ENCODE measurements at places on chromosomes 4 and X.
A peak's percentile ranks its signal among the peaks of the same experiment; 100 is the strongest.

GRCh38 chrX:97334850-97335249 is 451.1 kb downstream of the RPA4 start:
- no peak for DNase-seq

- no peak for DNase-seq
Measured at GRCh38 chrX:30620980-30621618, 32.1 kb upstream of the GK start.

DNA sequence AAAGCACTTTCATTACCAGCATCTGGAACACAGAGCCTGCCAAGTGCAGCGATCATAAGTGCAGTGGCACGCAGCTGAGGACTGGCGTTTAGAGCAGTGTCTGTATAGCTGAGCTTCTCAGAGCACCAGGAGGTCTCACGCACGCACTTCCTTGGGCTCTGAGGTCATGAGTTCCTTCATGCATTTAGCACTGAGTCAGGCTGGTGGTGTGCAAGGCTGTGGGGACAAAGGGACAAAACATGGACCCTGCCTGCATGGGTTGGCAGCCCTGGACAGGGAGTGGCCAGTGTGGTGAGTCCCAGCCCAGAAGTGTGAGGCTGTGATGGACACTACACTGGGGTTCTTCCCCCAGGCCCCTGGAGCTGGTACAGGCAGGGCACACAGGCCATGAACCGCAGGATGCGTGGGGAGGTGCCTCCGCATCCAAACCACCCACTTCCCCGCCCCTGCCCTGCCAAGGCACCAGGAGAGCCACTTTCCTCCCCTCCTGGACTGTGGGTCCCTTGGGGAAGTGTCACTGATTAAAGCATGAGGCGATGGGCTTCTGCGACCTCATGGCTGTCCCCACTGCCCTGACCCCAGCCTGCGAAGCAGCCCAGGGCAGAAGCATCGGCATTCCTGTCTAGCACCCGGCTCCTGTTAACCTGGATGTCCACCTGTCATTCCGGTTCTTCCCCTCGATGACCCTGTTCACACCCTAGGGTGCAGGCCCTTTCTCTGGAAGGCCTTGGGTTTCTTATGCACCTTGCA is 37.2 kb upstream of the GPR78 start:
- DNase-seq: peak; percentile 14

DNA sequence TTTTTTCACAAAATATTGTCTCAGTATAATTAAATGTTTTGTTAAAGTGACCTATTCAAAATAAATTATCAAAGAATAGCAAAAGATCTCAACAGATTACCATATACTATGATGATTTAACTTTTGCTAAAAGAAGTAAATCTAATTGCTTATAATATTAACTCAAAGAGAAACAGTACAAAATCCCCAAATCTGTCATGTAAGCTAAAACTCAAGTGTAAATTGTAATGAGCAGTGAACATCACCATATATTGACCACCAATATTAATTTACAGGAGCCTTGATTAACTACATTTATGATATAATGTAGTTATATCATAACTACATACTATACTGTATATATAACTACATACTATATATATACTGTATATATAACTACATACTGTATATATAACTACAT is 174.4 kb downstream of the SLC39A8 start:
- no peak for DNase-seq

GRCh38 chr4:152972821-152973628 is 36.9 kb downstream of the FHDC1 start:
- DNase-seq: no peak

- DNase-seq: no peak
Measured at GRCh38 chr4:6217716-6218381, 17.5 kb upstream of the JAKMIP1 start.

GRCh38 chr4:143097751-143098150 is 87.0 kb upstream of the USP38 start:
- no peak for DNase-seq

DNA sequence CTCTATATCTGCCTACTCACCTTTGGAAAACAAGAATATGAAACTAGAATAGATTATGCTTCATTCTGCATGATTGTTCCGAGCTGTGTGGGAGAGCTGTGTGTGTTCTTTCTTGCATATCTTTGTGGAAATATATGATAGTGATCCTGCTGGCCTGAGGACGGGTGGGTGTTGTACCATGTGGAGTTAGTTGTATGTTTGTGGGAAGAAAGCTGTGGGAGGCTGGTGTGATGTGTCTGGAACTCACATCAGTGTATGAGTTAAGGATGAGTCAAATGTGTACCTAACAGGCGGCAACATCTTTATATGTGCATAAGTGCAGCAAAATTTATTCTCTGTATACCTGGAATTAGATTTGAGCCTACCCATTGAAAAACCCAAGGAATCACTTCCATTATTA is 208.1 kb upstream of the ADGRL3 start:
- no peak for DNase-seq

- DNase-seq: no peak
Measured at GRCh38 chr4:83418211-83418610, 37.4 kb downstream of the HELQ start.

- DNase-seq: no peak
Measured at GRCh38 chrX:12411831-12412230, 273.6 kb downstream of the FRMPD4 start.

DNA sequence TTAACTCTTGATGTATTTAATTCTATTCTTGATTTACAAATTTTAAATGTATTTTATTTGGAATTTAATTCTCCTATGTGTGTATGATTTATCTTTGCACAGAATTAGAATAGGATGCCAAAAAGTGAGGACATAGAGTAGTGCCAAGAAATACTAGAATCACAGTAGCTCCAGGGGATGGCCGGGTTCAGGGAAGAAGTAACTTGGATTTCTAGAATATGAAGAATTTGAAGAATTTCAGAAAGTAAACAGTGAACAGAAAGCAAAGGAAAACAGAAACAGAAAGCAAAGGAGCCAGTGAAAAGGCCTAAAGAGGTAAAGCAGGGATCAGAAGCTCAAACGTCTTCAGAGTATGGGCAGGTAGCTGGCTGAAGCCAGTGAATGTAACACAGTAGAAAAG is 1187.6 kb downstream of the RPA4 start:
- no peak for DNase-seq

DNA sequence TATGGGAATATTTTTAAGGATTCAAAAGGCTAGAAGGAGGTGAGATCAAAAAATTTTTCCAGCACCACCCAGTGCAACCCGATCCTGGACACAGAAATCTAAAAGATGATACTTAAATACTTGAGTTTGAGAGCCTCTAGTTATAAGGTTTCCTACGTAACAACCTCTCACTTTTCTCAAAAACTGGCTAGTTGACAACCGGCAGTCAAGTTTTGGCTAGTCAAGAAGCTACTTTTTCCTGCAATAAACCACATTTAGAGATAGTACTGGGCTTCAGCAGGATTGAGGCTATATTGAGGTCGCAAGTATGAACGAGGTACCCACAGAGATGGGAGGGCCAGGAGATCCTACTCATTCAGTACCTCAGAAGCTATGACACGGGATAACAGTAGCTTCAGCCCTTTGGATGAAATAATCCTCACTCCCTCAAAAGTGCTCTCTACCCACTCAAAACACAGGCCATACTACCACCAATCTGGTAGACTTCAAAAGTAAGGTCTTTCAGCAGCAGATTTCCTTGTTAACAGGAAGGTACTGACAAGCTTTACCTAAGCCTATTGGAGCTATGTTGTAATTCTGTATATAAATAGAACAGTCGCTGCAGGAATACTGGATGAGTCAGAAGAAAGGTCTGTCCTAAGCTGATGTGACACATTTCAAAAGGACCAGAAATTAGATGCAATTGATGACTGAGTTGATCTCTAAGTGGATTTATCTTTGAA is 1.5 kb upstream of the TSPAN5 start:
- DNase-seq: no peak

DNA sequence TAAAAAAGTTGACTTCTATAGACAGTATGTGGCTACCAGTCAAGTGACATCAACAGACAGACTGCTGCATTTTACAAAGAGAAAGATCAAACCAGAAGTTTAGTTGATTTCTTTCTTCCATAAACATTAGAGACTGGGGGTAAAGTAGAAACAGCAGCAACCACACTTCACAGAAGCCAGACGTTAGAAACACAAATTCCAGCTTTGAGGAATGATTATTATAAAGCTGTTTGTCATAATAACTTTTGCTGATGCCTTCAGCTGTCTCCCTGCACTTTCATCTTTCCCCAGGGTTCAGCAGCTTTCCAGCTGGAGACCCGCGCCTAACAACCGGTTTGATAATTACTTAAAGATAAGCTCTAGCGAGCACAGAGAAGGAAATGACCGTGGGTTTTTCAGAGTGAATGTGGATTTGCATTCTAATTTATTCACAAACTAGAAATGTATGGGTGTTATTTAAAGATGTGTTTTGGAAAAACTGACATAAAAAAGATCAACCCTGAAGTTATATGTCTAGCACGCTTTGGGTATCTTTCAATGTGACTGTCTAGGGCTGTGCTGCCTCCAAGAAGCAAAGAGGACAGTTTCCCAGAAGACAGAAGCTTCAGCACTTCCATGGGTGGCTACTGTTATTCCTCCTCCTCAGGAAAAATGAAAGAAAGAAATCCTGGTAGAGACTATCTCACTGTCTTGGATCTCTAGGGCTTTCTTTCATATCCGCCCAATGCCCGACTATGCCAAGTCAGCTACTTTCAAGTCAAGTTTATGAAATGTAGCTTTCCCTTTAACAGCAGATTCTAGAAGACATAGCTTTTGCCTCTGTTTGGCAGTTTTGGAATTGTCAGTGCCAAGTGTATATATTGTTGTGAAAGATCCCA is 15.0 kb upstream of the ENAM start:
- DNase-seq: peak; percentile 34

GRCh38 chr4:38013461-38014366 is 53.5 kb downstream of the PTTG2 start:
- DNase-seq: no peak

GRCh38 chrX:140672840-140673731 is 36.5 kb upstream of the LINC00632 start:
- no peak for DNase-seq

GRCh38 chr4:137794764-137795254 is 262.5 kb upstream of the PCDH18 start:
- DNase-seq: peak; percentile 30

DNA sequence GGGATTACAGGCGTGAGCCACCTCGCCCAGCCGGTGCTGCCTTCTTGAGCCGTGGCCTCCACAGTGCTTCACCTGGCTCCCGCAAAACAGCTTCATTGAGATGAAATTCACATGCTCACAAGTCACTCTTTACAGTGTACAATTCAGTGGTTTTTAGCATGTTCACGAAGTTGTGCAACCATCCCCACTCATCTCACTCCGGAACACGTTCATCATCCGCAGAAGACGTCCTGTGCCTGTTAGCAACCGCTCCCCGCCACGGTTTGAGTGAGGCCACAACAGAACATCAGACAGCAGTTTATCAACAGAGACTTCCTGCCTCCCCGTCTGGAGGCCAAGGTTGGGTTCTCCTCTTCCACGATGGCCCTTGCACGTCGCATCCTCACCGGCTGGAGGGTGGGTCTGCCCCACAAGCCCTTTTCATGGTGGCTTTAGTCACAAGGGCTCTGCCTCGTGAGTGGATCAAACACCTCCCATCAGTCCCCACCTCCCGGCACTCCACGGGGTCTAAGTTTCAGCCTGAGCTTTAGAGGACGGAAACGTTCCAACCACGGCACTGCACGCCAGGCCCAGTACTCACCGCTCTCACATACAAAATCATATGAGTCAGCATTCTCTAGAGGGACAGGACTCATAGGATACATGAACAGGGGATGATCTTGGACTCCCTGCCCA is 29.6 kb upstream of the SPON2 start:
- DNase-seq: no peak

GRCh38 chr4:168433571-168433970 is 46.7 kb downstream of the DDX60L start:
- DNase-seq: no peak

DNA sequence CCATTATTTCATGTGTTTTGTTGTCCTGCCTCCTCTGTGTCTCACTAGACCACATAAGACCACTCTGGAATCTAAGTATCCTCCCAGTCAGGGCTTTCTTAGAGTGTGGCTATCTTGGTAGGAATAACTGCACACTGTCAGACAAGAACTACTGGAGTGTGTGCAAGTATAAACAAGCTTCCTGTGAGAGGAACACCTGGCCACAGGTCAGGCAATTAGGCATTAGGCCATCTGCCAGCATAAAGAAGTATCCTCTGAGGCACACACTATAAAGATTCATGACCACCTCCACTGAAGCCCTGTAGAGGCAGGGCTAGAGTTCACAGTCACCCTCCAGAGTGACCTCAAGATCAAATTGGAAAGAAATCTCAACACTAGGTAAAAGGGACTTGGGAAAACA is 507.0 kb upstream of the PABPC4L start:
- DNase-seq: no peak

- DNase-seq: no peak
Measured at GRCh38 chr4:67891645-67892044, 7.8 kb upstream of the TMPRSS11D start.

- DNase-seq: no peak
Measured at GRCh38 chr4:180084561-180084960, 2158.6 kb upstream of the TENM3 start.

GRCh38 chr4:126778348-126778747 is 854.4 kb upstream of the INTU start:
- no peak for DNase-seq

GRCh38 chr4:73684097-73684496 is 56.3 kb upstream of the CXCL8 start:
- no peak for DNase-seq

GRCh38 chrX:40323977-40324376 is 226.2 kb upstream of the BCOR start:
- no peak for DNase-seq

- no peak for DNase-seq
Measured at GRCh38 chr4:54473798-54474197, 184.0 kb upstream of the KIT start.

DNA sequence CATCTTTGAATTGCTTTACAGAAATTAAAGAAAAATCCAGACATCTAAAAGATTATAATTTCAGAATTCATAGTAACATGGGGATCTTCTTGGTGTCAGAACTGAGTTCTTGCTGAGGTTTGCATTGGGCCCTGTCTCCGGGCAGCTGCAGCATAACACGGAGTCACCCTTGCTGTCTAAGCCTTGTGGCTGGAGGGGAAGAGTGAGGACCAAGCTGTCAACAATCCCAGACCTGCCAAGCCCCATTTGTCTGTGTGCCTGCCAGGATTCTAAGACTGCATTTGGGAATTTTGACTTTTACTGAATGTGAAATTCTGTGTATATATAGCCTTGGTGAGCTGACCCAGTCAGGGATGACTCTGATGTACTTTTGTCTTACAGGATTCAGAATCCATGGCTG is 25.2 kb upstream of the NAP1L5 start:
- DNase-seq: no peak

DNA sequence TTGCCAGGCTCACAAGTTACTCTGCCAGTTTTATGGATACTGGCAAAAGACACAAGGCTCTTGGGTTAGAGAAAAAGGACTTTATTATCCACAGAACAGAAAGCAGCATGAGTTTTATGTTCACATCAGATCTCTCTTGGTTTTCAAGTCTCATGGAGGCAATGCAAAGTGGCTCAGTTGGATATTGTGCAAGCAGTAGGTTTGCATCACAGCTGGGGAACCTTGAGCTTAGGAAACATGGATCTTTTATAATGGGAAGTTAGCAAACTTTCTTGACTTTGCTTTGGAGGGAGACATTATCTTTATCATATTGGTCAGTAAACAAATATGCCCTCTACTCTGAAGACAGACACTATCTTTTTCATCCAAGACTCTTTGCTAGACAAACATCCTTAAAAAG is 109.2 kb upstream of the GRPR start:
- DNase-seq: no peak

GRCh38 chr4:93671093-93671492 is 157.5 kb upstream of the ATOH1 start:
- no peak for DNase-seq

- no peak for DNase-seq
Measured at GRCh38 chr4:42350611-42351182, 46.6 kb upstream of the SHISA3 start.
